ENCODE measurements at places on chromosomes 2 and 18.

GRCh38 chr2:55092439-55092838 is 42.2 kb upstream of the RTN4 start:
- DNase-seq, result no peak

GRCh38 chr18:47296462-47296861 is 45.0 kb upstream of the SKOR2 start:
- no peak for DNase-seq

DNA sequence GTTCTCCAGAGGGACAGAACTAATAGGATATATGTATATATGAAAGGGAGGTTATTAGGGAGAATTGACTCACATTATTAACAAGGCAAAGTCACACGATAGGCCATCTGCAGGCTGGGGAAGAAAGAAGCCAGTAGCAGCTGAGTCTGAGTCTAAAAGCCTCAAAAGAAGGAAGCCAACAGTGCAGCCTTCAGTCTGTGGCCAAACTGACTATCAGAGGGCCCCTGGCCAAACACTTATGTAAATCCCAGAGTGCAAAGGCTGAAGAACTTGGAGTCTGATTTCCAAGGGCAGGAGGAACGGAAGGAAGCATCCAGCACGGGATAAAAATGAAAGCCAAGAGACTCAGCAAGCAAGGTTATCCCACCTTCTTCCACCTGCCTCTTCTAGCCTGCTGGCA is 108.0 kb upstream of the LDLRAD4 start:
- no peak for DNase-seq

- DNase-seq, result no peak
Observed at GRCh38 chr2:133130548-133131246, 437.6 kb downstream of the NCKAP5 start.

- no peak for DNase-seq
Observed at GRCh38 chr2:49714454-49714853, 560.1 kb upstream of the FSHR start.

GRCh38 chr2:159201360-159202063 is 85.0 kb downstream of the WDSUB1 start:
- no peak for DNase-seq

- DNase-seq, result no peak
Observed at GRCh38 chr2:142048581-142048980, 82.2 kb downstream of the LRP1B start.

GRCh38 chr2:8525582-8526402 is 156.1 kb upstream of the ID2 start:
- peak; percentile 72 for DNase-seq

DNA sequence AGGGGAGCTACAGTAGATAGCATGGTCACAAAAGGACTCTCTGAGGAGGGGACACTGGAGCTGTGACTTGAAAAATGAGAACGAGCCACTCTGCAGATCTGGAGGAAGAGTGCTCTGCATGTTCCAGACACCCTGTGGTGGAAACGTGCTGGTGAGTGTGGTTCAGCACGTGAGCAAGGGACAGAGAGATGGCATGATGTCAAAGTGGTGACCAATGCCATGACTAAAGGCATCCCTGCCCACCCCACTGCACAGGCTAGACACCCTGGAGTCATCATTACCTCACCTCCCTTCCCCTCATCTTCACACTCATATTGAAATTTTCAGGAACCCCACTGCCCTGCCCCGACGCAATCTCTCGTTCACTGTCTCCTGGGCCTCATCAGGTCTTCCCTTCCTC is 56.5 kb downstream of the SLC4A5 start:
- DNase-seq, result no peak

- peak; percentile 34 for DNase-seq
Observed at GRCh38 chr2:213251618-213252017, 32.6 kb upstream of the SPAG16 start.

DNA sequence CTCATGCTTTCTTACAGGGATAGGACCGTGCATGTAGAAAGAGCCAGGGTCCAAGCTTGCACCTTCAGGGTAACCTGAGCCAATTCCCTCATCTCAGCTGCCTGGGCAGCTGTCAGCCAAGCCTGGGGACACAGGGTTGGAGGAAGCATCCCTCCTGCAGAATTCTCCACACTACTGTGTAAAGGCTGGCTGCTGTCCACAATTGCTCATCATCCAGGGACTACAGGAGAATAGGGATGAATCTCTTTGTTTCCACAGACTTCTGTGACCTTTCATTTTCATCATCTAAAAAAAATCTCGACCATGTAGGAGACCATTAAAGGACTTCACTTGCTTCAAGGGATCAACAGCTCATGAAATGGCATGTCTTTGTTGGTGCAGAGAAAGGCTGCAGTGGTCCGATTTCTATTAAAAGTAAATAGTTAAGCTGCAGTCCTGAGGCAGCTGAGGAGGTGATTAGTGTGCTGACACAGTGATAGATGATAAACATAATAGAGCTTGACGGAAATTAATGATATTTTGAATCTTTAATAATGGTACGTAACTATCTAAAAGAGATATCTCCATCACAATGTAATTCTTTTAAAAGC is 74.4 kb upstream of the COPS8 start:
- no peak for DNase-seq

DNA sequence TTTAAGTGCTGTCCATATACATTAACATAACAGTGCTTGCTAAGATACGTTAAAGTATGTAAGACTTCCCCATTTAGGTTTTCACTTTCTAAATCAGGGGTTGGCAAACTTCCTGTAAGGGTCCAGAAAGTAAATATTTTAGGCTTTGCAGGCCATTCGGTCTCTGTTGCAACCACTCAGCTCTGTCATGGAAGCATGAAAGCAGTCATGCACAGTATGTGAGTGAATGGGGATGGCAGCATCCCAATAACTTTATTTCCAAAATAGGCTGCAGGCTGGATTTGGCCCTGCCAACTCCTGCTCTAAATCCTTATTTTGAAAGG is 128.7 kb downstream of the PLA2R1 start:
- no peak for DNase-seq

DNA sequence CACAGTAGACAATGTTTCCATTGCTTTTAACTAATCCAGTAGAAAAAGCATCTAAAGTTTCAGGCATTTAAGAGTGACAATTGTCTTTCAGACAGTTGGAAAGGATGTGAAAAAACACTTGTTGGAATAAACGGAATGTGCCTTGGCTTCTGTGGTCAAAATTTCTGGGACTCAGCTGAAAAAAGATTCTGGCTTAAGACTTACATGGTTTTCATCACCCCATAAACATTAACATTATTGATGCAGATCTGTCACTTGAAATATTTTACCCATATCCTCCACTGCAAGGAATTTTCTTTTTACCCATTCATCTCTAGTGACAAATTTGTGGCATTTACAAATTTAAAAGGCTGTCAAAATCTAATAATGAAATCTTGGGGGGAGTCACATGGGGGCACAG is 166.0 kb downstream of the SRBD1 start:
- no peak for DNase-seq

DNA sequence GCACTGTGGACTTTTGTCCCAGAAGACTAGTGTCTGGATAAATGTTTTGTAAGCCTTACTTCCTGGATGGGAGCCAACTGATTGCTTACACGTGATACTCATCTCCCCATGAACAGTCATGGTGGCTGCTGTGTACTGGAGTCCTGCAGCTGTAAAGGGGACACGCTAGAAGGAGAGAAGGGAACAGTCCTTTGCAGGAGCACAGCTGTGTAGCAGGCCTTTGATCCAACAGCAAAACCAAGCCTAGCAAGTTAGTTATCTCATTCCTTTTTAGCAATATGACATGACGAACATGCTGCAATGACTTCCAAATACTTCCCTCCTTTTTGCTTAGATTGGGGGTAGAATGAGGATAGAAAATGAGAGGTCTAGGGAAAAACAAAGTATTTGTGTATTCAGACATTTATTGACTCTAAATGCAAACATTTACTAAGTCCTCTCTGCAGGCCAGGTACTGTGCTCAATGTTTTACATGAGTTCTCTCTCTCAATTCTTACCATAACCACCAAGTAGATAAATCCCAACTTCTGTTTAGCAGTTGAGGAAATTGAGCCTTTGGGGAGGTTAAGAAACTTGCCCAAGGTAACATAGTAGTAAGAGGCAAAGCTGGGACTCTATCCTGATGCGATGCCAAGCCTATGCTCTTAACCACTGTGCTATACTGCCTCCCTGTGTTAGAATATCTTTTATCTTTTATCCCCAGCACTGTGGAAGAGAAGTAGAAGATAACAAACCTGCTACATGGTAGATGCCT is 55.4 kb upstream of the CD28 start:
- peak; percentile 26 for DNase-seq

- DNase-seq, result no peak
Observed at GRCh38 chr18:1012775-1013174, 108.1 kb downstream of the ADCYAP1 start.

DNA sequence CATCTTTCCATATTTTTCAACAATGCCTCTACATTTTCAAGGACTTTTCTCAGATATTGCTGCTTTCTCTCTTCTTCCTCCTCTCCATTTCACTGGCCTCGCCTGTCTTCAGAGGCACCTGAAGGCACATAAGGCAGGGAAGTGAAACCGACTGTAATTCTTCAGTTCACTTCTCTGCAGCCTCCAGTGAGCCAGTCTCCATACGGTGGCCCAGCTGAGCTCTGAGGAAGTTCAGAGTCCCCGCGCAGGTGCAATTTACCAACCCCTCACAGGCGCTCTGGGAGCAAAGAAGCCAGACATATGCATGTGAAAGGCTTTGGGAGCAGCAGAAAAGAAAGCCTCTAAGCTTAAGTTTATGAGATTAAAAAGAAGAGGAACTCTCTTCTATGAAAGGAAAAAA is 12.4 kb downstream of the KLHL14 start:
- DNase-seq, result no peak

GRCh38 chr2:233090879-233091278 is 30.7 kb downstream of the INPP5D start:
- DNase-seq, result no peak

All from urothelium cell line (cell line).